Tibial nerve (tissue), 4 donors: ENCODE measurements at places on chromosomes 6 and 20.

GRCh38 chr6:159142531-159142930 is 26.7 kb upstream of the FNDC1 start:
- no peaks in the 10 kb centered on the region for H3K27me3 ChIP-seq
- H3K4me3 ChIP-seq = no peak overlapping the region

GRCh38 chr20:59948828-59949720 is 8.9 kb downstream of the FAM217B start:
- H3K4me3 ChIP-seq = no peak overlapping the region
- peaks cover 39% of the 10 kb centered on the region for H3K4me1 ChIP-seq
- no peaks in the 10 kb centered on the region for H3K36me3 ChIP-seq
- peak overlapping the region; percentile 50 for H3K27ac ChIP-seq

DNA sequence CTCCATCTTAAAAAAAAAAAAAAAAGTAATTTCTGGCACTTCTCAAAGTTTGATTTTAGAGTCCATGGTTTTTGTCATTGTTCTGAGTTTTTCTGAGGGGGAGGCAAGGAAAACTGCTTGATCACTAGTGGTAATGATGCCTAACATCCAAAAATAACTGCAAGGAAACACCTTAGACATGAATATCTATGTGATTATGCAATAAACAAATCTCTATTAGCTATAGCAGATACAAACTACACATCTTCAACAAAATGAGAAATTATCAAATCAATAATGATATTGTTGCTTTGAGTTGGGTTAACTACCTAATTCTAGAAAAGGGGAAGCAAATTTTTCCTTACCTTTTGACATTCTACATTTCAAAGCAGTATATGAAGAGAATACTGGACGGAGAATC is 230.9 kb upstream of the JARID2 start:
- no peak for DNase-seq
- no peak overlapping the region for H3K4me3 ChIP-seq
- H3K27me3 ChIP-seq = no peaks in the 10 kb centered on the region
- H3K27ac ChIP-seq = no peak overlapping the region
- no peaks in the 10 kb centered on the region for H3K36me3 ChIP-seq
- H3K4me1 ChIP-seq = no peaks in the 10 kb centered on the region

DNA sequence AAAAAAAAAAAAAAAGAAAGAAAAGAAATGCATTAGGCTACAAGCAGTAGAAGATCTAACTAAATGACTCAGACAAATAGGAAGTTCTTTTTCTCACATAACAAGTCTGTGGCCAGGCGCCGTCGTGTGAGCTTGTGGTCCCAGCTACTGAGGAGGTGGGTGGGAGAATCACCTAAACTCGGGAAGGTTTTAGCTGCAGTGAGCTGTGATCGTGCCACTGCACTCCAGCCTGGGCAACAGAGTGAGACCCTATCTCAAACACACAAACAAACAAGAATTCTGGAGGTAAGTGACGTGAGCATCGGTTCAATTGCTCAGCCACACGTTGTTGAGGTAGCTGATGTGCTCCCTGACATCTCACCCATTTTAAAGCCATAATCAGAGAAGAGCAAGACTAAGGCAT is 37.9 kb upstream of the SLC23A2 start:
- H3K27me3 ChIP-seq = no peaks in the 10 kb centered on the region
- DNase-seq = no peak
- peaks cover 8% of the 10 kb centered on the region for H3K4me1 ChIP-seq
- H3K4me3 ChIP-seq = no peak overlapping the region
- H3K27ac ChIP-seq = no peak overlapping the region

GRCh38 chr6:148520109-148520841 is 177.6 kb downstream of the SASH1 start:
- H3K27me3 ChIP-seq = no peaks in the 10 kb centered on the region
- no peaks in the 10 kb centered on the region for H3K36me3 ChIP-seq
- H3K27ac ChIP-seq = peak overlapping the region; percentile 67

DNA sequence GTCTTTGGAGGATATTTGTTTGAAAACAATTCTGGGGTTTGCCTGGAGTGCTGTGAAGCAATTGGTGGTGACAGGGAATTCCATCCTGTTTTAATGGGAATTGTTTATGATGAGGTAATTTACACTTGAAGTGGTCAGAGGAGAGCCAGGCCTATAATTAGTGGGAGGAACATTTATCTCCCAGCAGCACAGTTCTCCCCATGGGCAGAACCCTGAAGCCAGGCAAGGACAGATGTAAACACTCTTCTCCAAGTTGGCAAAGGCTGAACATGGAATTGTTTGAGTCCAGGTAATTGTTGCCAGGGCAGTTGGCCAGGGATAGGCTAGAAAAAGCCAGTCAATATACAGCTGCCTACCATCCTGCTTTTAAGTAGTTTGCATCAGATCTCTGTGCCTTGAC is 789.7 kb downstream of the FRK start:
- H3K27ac ChIP-seq = no peak overlapping the region
- no peak for DNase-seq
- no peaks in the 10 kb centered on the region for H3K36me3 ChIP-seq

DNA sequence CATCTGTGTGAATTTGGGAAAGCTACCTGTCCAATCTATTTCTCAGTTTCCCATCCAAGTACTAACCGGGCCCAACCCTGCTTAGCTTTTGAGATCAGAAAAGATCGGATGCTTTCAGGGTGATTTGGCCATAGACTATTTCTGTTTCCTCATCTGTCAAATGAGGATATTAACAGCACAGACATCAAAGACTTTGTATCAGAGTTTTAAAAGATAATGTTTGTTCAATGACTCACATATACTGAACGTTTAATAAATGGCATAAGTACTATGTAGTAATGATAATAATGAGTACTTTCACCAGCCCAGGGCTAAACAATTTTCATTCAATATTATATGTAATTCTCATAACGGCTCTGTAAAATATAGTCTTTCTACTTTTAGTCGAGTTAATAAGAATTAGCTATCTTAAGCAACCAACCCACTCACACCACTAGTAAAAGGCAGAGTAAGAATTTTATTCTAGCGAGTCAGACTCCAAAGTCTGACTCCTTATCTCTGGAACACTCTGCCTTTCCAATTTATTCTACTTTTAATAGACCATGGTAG is 216.5 kb downstream of the ARHGAP18 start:
- H3K4me3 ChIP-seq = no peak overlapping the region
- no peaks in the 10 kb centered on the region for H3K36me3 ChIP-seq
- no peaks in the 10 kb centered on the region for H3K27me3 ChIP-seq
- no peak for DNase-seq
- H3K4me1 ChIP-seq = peaks cover 48% of the 10 kb centered on the region

- no peak for DNase-seq
- no peaks in the 10 kb centered on the region for H3K27me3 ChIP-seq
- peak overlapping the region; percentile 64 for H3K4me3 ChIP-seq
Observed at GRCh38 chr6:143451531-143451930, 926 bp downstream of the PEX3 start.

DNA sequence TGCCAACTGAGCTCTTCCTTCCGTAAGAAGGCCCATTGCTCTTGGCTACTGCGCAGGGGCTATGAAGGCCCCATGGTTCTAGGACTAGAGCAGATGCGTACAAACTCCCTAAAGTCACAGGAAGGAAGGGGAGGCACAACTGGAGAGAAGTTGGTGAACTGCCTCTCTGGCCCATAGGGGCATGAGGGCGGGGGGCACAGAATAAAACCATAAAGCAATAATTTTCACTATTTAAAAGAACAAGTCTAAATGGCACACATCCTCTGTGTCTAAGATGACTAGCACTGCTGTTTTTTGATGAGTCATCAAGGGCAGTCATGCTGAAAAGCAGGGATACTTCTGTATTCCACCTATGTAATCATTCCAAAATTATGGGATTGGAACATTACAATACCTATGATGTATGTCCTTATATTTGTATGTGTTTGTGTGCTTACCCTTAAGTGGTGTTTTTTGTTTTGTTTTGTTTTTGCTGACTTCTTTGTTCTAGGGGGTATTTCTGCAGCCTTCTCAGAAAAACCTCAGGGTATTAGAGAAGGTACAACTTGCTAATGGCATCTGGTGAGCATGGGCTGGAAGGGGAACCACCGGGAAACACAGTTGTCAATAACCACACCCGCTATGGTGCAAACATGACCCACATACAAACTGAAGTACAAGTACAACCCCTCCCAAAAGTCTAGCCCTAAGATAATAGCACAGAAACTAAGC is 36.9 kb downstream of the B4GALT5 start:
- no peak overlapping the region for H3K27ac ChIP-seq
- H3K36me3 ChIP-seq = no peaks in the 10 kb centered on the region
- no peaks in the 10 kb centered on the region for H3K27me3 ChIP-seq

DNA sequence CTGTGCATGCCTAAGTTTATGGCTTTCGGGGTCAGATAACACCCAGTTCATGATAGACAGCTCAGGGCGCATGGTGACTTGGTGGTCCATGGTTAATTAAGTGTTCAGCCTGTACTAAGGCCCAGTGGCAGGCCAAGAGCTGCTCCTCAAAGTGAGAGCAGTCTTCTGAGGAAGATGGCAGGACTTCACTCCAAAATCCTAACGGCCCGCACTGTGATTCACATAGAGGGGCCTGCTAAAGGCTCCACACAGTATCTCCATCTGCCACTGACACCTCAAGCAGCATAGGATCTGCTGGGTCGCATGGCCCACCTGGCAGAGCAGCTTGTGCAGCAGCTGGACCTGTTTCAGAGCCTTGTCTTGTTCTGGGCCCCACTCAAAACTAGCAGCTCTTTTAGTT is 10.6 kb upstream of the CST7 start:
- DNase-seq = no peak
- H3K36me3 ChIP-seq = no peaks in the 10 kb centered on the region
- H3K27ac ChIP-seq = no peak overlapping the region
- H3K4me1 ChIP-seq = no peaks in the 10 kb centered on the region
- no peak overlapping the region for H3K4me3 ChIP-seq

DNA sequence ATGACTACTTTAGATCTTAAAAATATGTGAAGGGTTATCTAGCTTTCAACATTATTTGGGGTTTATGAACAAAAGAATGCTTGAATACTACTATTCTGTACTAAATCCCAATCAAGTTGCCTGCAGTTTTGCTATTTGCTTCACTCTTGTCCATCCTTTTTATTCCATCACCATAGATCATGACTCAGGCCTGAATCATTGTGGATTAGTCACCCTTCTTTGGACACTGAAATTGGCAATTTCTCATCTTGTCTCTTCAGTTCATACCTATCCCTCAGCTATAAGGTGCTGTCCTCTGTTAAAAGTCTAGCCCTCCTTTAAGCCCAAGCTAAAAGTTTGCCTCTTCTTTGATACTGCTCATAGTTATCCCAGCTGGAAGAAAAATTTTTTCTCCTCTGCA is 199.1 kb downstream of the CENPW start:
- H3K4me1 ChIP-seq = no peaks in the 10 kb centered on the region
- no peaks in the 10 kb centered on the region for H3K36me3 ChIP-seq
- H3K4me3 ChIP-seq = no peak overlapping the region

- no peak overlapping the region for H3K27ac ChIP-seq
- no peak overlapping the region for H3K4me3 ChIP-seq
- DNase-seq = no peak
- H3K36me3 ChIP-seq = no peaks in the 10 kb centered on the region
- no peaks in the 10 kb centered on the region for H3K4me1 ChIP-seq
- no peaks in the 10 kb centered on the region for H3K27me3 ChIP-seq
Observed at GRCh38 chr6:141532211-141532610, 600.5 kb upstream of the GJE1 start.

GRCh38 chr6:155400654-155400965 is 55.0 kb downstream of the NOX3 start:
- no peaks in the 10 kb centered on the region for H3K36me3 ChIP-seq
- H3K27me3 ChIP-seq = peaks cover 8% of the 10 kb centered on the region
- no peak for DNase-seq

DNA sequence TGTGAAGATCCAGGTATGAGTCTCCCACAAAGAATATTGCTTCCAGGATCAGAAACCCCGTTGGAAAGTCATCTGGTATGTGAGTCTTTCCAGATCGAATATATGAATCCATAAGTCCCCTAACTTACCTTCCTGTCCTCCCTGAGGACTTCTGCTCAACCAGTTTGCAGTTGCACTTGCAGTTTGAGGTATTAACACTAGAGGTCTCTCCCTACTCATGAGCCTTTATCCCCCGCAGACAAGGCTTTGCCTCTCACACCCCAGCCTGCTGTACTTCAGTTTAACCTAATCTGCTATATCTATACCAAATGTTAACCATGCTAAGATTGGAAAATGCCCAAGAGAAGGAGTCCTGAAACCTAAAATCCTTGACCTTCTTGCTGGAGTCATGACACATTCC is 135.3 kb upstream of the DEFB112 start:
- no peak overlapping the region for H3K4me3 ChIP-seq
- no peak for DNase-seq
- H3K36me3 ChIP-seq = no peaks in the 10 kb centered on the region
- no peaks in the 10 kb centered on the region for H3K27me3 ChIP-seq
- no peak overlapping the region for H3K27ac ChIP-seq
- no peaks in the 10 kb centered on the region for H3K4me1 ChIP-seq

DNA sequence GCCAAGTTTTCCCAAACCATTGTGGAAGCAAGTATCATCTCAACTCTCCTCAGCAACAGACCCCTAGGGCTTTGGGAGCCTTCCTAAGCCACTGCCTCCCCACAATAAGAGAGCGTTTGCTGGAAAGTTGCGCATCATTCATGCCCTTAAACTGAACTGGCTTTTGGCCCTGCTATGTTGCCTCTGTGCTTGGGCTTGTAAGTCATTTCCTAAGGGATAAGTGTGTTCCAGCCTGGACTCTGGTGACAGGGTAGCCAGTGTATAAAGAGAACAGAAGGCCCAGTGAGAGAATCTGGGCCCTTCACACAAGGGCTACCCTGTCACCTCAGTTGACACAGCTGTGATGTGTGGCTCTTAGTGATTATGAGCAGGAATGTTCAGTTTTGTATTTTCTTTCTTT is 77.8 kb downstream of the COL9A1 start:
- no peak overlapping the region for H3K4me3 ChIP-seq
- no peaks in the 10 kb centered on the region for H3K27me3 ChIP-seq
- H3K4me1 ChIP-seq = no peaks in the 10 kb centered on the region
- no peaks in the 10 kb centered on the region for H3K36me3 ChIP-seq

- no peak overlapping the region for H3K4me3 ChIP-seq
- no peak for DNase-seq
- H3K4me1 ChIP-seq = no peaks in the 10 kb centered on the region
Observed at GRCh38 chr6:84568971-84569370, 195.4 kb downstream of the TBX18 start.

DNA sequence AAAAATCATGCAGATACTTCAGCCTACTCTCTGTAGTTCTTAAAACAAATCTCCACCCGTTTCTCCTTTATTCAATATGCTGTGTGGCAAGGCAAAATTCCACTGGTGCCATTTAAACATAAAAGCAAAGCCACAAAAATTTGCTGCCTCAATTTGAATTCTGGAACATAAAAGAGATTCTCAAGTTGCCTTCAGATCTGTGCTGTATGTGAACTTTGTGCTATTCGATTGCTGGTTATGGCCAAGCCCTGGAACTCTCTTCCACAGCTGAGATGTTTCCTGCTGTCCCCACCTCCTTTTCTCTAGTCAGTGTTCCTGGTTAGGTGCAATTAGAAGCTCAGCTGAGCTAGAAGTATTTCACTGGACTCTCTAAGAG is 395.3 kb upstream of the BTBD3 start:
- no peak for DNase-seq
- H3K36me3 ChIP-seq = no peaks in the 10 kb centered on the region
- no peaks in the 10 kb centered on the region for H3K27me3 ChIP-seq
- H3K4me3 ChIP-seq = no peak overlapping the region
- H3K4me1 ChIP-seq = no peaks in the 10 kb centered on the region

DNA sequence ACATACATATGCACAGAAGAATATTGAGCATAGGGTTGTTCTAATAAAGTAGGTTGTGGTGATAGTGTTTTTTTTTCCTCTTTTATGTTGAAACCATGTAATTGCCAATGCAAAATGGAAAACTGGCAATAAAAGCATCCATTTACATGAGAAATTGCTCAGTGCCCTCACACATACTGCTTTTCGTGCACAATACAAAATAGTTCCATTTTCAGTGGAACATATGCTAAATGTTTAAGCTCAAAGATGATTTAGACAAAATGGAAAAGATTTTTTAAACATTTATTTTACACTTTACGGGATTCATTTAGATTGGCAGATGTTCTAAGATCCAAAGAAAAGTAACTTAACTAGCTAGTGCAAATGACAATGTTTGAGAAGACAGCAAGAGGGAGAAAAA is 678.1 kb upstream of the MANEA start:
- no peaks in the 10 kb centered on the region for H3K36me3 ChIP-seq
- H3K4me3 ChIP-seq = no peak overlapping the region
